ENCODE measurements at places on chromosomes 1 and 21.

GRCh38 chr1:32848354-32849063, 22.2 kb downstream of the FNDC5 start:
- H3K4me3 ChIP-seq = no peak overlapping the region
- no peak for DNase-seq
- H3K36me3 ChIP-seq = no peaks in the 10 kb centered on the region
- H3K27ac ChIP-seq = no peak overlapping the region
- no peaks in the 10 kb centered on the region for H3K4me1 ChIP-seq
- no peaks in the 10 kb centered on the region for H3K27me3 ChIP-seq

DNA sequence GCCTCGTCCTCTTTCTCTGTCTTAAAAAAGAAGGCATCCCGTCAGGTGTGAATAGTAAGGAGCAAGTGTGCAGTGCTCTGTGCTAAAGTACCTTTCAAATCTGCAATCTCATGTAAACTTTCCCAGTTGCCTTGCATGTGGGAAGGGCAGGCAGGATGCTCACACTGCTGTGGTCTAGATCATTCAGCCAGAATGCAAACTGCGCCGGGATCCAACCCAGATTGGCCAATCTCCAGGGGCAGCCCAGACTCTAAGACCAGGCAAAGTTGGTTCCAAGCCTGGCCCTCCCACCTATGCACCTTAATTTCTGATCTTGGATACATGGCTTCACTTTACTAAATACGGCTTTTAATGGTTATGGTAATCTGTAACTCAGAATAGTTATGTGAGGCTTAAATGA, 3.2 kb upstream of the MAP1LC3C start:
- no peak for DNase-seq
- H3K27me3 ChIP-seq = no peaks in the 10 kb centered on the region
- H3K27ac ChIP-seq = no peak overlapping the region
- no peaks in the 10 kb centered on the region for H3K36me3 ChIP-seq
- H3K4me1 ChIP-seq = no peaks in the 10 kb centered on the region

GRCh38 chr1:31183126-31183525, 56.6 kb downstream of the NKAIN1 start:
- H3K27ac ChIP-seq = no peak overlapping the region
- peaks cover 14% of the 10 kb centered on the region for H3K4me1 ChIP-seq
- no peaks in the 10 kb centered on the region for H3K36me3 ChIP-seq
- DNase-seq = no peak
- H3K4me3 ChIP-seq = no peak overlapping the region
- H3K27me3 ChIP-seq = peaks cover 16% of the 10 kb centered on the region

- no peak overlapping the region for H3K4me3 ChIP-seq
- no peaks in the 10 kb centered on the region for H3K27me3 ChIP-seq
- DNase-seq = no peak
- peaks cover 4% of the 10 kb centered on the region for H3K36me3 ChIP-seq
Observed at GRCh38 chr1:116510361-116510760, 60.5 kb downstream of the CD58 start.

GRCh38 chr1:54875000-54875399, 12.0 kb downstream of the DHCR24 start:
- H3K27ac ChIP-seq = peak overlapping the region; percentile 2
- no peaks in the 10 kb centered on the region for H3K27me3 ChIP-seq
- peaks cover 85% of the 10 kb centered on the region for H3K36me3 ChIP-seq

Data from HepG2 (cell line).